ENCODE measurements at places on chromosomes 2 and 18.

- no peak for DNase-seq
These were observed 169.7 kb upstream of the APCDD1 start for GRCh38 chr18:10284540-10285282.

- no peak for DNase-seq
These were observed 13.9 kb downstream of the AFTPH start for GRCh38 chr2:64537991-64538390.

- no peak for DNase-seq
These were observed 115.1 kb upstream of the ST6GAL2 start for GRCh38 chr2:107001062-107001461.

DNA sequence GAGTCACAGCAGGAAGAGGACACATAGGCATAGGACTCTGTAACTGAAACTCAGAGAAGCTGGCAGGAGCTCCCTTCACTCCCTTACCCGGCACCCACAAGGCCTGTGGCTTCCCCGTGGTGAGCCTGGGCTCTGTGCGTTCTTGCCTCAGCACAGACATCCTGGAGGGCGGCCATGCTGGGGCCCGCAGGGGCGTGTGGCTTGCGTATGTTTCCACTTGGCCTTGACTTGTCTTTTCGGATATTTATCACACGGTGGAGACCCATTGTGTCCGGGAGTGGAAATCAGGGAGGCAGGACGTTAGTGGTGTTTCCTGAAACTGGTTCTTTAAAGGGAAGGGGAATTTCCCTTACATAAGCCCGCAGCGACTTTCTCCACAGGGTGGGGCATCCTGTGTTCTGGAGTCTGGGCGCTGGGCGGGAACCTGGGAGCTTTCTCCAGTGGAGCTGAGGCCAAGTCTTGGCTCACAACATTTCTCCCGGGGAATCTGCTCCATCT is 49.9 kb upstream of the EML6 start:
- DNase-seq, result peak; percentile 82

DNA sequence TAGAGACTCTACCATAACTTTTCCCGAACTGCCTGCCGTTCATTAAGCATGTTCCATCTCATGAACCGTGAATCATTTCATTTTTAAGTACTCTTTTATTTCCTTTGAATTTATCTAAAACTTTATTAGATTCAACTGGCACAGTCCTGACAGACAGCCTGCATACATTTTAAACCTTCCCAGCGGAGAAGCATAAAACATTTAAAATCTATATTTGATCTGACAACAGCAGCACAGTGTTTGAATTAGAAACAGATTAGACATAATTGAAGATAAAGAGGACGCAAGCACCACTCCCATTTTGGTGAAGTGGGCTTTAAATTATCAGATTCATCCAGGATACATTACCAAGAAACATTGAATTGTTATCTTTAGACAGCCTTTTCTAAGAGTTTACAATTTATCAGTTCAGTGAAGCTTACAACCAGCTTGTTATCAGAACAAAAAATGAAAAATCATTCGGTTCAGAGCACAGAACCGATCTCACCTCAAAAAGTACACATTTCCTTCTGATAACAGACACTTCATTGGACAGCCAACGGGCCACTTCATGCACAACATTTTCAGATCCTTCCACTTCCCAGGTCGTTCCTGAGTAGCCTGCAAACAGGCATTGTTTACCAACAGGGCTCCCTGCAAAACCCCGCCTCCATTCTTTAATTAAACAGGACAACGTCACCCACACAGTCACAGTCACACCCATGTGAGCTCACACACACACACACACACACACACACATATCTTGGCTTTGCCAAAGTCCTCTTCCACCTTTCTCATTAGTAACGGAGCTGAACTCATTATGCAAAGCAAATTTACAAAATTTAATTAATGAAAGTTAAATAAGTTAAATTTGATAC is 171.2 kb downstream of the SP3 start:
- DNase-seq, result no peak

- no peak for DNase-seq
These were observed 120.8 kb downstream of the GAREM1 start for GRCh38 chr18:32349728-32350395.

DNA sequence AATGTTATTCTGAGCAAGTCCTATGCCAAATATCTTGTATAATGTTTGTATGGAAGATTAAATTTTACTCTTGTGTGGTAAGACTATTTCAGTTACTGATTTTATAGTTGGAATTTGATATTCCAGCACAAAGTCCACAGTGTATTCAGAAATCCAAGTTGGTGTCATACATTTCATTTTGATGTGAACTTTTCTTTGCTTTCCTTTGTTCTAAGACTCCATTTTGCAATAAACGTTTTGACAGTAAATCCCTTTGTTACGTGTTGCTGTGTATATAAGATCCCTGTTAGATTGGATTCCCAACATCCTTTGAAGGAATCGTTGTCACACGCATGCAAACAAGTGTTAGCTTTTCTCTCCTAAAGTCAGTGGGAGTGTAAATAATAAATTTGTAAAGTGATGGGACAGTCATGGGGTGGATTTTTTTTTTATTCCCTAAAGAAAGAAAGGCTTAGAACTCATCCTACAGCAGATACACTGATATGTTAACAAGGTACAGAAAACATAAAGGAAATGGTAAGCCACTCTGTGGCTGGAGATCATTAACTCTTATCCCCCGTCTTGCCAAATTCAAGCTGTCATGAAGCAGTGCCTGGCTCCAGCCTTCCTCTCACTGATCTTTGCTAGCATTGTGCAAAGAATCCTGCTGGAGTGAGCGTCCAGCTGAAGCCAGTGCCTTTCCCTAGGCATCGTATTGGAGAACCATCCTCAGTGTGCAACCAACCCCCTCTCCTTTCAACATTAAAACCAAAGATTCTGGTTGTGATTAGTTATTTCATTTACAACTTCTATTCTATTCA is 127.6 kb upstream of the CDCA7 start:
- DNase-seq, result no peak

DNA sequence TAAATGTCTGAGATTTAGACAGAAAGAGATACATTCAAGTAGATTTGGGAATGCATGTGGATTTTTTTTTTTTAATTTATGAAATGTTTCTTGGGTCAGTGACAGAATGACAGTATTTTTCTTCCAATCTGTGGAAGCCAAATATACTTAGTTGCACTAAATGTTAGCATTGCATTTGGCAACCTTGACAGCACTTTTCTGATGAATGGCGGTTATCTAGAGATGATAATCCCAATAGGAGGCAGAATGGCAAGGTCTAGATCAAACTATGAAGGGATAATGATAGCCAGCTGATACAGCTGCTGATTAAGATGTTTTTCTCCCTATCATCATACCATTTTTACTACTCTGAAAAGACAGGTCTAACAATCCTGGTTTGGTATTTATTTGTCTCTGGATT is 174.5 kb upstream of the STON1 start:
- DNase-seq, result no peak

GRCh38 chr2:101692041-101692440 is 5.5 kb upstream of the MAP4K4 start:
- DNase-seq, result no peak

DNA sequence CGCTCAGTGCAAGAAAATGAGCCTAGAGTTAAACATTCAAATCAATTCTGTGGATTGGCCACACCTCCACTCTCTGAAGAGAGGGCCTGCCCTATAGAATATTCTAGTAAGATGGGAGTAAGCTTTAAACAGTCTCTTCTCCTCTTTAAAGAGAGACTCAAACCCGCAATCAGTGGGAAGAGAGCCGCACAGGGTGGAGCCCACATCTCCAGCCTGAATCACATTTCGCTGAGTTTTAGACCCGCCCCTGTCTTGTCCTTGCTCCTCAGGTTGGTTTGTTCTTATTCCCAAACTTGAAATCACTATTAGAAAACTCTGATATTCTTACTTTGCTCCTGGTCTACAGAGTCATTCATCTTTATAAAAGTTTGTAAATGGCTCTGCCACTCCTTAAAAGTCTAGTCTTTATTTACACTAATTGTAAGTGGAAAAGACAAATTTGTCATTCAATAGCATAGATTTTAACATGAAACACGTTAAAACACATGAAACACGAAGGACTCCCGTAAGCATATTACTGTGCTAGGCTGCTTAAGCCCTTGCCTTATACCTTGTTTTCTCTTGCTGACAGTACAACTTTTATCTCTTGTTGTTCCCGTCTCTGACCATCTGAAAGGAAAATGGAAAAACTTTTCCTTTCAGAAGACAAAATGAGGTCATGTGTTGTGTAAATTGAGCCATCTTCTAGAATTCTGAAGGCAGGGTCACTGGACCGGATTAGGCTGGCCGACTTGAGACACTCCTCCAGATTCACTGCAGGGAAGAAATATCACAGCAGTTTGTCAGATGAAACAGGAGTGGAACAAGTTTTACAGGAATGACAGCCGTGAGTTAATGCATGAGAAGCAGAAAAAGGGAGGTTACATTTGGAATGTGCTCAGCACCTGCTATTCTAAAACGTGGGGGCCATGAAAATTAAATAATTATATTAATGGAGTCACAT is 5.6 kb downstream of the DSC1 start:
- no peak for DNase-seq

DNA sequence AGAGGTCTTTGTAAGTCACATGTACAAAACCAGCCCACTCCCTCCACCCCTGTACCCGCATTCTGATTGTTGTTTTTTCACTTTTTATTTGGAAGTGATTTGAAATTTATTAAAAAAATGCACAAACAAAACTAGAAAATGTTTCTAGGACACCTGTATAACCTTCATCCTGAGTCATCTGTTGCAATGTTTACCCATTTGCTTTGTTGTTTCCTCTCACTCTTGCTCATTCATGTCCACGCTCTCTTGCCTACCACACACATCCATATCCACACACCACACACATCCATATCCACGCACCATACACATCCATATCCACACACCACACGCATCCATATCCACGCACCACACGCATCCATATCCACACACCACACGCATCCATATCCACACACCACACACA is 18.8 kb downstream of the ZNF407 start:
- no peak for DNase-seq

- no peak for DNase-seq
These were observed 19.5 kb downstream of the IL36A start for GRCh38 chr2:113024764-113025163.

GRCh38 chr2:105334211-105334610 is 3.1 kb upstream of the C2orf49 start:
- DNase-seq, result no peak

DNA sequence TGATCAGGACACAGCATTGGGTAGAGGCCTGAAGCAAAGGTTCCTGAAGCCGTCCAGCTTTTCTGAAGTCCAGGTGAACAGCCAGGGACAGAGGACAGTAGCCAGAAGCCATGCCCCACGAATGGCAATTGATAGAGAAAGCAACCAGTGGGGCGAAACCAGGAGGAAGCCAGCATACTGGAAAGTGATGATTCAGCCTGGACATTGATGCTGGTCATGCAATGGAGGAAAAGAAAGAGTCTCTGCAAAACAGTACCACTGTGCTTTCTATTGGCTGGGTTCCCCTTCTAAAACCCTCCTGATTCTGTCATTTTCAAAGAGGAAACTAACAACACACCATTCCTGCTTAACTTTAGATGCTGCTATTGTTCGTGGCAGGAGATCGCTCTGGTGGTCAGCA is 221.4 kb upstream of the EPAS1 start:
- no peak for DNase-seq

GRCh38 chr2:34787341-34787740 is 1188.2 kb upstream of the FAM98A start:
- no peak for DNase-seq

- DNase-seq, result no peak
These were observed 41.4 kb downstream of the PDK1 start for GRCh38 chr2:172597176-172597842.

GRCh38 chr2:37011130-37011529 is 44.8 kb upstream of the STRN start:
- DNase-seq, result no peak

GRCh38 chr2:122368576-122369243 is 613.3 kb downstream of the TSN start:
- DNase-seq, result no peak

GRCh38 chr2:227132986-227133385 is 31.0 kb downstream of the COL4A4 start:
- no peak for DNase-seq

DNA sequence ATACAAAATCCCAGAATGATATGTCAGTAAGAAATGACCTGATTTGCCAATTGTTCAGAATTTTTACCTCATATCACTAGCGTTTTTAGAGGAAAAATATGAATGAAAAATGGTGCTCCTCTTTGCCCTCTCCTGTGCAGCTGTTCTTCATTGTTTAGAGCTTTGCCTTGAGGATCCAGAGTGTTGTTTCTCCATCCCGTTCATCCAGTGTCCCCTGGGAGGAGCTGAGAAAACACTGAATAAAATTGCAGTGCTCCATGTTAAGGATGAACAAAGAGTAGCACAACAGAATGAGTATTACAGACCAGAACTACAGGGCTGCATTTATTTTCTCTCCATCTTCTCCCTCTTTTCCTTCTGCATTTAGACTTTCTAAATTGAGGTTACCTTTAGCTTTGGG is 133.1 kb downstream of the ADCYAP1 start:
- no peak for DNase-seq

DNA sequence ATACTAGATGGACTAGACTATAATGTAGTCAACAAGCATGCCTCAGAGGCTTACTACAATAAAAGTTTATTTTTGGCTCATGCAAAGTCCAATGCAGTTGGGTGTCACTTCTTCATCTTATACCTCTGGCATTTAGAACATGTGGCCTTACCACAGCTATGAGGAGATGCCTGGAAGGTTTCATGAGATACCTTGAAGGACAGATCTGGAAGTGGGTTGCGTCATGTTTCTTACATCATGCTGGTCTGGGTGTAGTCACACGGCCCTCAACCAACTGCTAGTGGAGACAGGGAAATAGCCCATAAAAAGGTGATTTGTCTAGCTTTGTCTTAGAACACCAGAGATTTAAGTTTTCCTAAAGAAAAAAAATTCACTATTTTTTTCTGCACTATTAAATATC is 91.7 kb upstream of the MMADHC start:
- DNase-seq, result no peak

- DNase-seq, result no peak
These were observed 226.3 kb downstream of the EIPR1 start for GRCh38 chr2:3151153-3151918.

DNA sequence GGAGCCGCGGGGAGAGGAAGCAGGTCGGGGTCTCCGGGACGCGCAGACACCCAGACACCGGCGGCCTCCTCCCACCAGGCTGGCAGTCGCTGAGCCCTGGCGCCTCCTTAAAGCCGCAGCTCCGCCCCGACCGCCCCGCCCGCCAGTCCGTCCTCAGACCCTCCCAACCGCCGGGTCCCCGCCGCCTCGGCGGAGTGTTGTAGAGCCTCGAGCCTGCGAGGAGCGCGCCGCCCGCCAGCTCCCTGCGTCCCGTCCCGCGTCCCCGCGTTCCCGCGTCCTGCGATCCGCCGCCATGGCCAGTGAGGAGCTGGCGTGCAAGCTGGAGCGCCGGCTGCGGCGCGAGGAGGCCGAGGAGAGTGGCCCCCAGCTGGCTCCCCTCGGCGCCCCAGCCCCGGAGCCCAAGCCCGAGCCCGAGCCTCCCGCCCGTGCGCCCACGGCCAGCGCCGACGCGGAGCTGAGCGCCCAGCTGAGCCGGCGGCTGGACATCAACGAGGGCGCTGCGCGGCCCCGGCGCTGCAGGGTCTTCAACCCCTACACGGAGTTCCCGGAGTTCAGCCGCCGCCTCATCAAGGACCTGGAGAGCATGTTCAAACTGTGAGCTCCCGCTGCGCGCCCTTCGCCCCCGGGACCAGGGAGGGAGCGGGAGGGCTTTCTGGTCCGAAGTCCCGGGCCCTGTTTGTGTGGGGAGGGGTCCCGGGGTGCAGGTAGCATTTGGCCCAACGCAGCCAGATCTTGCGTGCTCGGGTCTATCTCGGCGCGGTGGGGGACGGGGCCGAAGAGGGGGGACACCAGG is at the start of gene EFHD1:
EFHD1 (plus strand) TSS at position 192 of the 793 bp plus-strand sequence; CDS start at position 293, 101 bp downstream.
- DNase-seq, result peak; percentile 65

All from activated CD8-positive, alpha-beta T cell treated with anti-CD3 and anti-CD28 coated beads for 36 hours (primary cell).